Amygdala (tissue), 56 donors: ENCODE measurements at places on chromosomes 11 and 22.

DNA sequence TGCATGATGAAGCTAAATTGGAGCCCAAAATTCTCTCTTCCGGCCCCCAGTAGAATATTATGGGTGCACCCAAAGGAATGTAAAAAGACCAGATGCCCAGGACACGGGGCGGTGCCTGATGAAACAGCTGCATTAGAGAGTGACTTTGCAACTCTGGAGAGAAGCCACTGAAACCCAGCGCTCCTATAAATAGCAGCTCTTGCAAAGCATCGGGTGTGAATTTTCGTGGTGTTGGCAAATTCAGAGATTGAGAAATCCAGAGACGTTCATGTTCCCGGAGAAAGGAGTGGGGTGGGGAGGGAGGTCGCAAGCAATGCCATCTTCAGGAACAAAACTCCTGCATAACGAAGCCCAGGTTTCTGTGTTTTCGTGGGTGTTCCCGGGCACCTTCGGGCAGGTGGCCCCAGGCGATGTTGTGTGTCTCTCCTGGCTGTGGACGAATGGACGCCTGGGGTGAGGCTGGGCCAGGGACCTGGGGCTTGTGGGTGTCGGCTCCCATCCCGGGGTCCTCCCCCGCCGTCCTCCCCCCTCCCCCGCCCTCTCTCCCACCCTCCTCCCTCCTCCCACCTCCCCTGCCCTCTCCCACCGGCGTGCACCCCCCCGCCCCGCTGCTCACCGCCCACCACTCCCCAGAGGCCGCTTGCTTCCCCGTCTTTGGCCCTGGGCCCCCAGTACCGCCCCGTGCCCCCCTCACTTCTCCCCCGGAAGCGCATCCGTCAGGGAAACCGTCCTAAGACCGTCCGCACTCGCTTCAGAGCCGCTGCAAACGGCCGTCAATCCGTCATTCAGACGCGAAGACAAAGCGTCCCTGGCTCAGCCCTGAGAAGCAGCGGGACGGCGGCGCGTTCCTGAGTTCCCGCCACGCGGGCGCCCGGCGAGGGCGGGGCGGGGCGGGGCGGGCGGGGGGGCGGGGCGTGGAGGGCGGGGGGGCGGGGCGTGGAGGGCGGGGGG, 26.7 kb upstream of the TOLLIP start:
- DNase-seq, result no peak

- DNase-seq, result no peak
Measured at GRCh38 chr11:93832780-93833179, 17.6 kb downstream of the VSTM5 start.

- no peak for DNase-seq
Measured at GRCh38 chr11:17333799-17334586, 17.6 kb upstream of the NCR3LG1 start.

- DNase-seq, result no peak
Measured at GRCh38 chr11:61709572-61709971, 29.4 kb downstream of the DAGLA start.

DNA sequence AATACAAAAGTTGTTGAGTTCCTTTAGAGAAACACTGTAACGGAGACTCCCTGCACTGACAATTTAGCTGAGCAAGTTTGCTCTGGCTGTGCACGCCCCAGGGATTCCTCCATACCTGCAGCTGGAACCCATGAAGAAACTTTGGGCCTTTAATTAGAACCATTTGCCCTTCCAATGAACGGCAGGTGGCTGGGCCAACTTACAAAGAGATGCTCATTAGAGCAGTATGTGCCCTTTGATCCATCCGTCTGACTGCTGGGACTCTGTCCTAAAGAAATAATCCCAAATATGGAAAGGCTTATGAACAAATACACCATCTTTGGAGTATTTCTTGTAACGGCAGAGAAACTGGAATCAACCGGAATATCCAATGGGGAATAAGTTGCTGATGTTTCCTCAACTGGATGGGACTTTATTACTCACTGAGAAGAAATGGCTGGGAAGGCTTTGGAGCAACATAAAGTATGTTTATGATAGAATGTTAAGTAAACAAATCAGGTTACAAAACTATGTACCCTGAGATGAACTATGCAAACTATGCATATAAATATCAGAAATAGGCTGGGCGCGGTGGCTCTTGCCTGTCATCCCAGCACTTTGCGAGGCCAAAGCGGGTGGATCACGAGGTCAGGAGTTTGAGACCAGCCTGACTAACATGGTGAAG, 24.4 kb upstream of the FBLN1 start:
- no peak for DNase-seq

GRCh38 chr11:72238040-72238450, 5.9 kb downstream of the PHOX2A start:
- DNase-seq, result no peak

GRCh38 chr11:89490981-89491690, at the start of gene NOX4:
Gene NOX4 (minus strand): TSS chr11:89491375. CDS start chr11:89491246, 129 bp downstream.
- peak; percentile 19 for DNase-seq

GRCh38 chr22:19959043-19959586, 17.5 kb upstream of the TXNRD2 start:
- no peak for DNase-seq

DNA sequence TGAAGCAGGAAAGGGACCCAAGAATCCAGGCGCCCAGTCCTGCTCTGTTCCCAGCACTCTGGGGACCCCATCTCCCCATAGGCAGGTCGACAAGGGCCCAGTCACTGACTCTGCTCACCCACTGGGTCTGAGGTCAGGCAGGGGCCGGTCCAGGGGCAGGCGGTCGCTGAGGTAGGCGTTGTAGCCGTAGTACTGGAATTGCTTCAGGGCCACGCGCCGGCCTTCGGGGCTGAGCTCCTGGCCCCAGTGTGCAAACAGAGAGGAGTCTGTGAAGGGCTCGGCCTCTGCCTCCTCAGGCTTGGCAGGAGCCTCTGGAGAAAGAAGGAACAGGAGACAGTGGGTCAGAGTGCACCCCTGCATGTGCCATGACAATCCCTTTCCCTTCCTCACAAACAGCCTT, 95.6 kb upstream of the CSNK2A3 start:
- no peak for DNase-seq

DNA sequence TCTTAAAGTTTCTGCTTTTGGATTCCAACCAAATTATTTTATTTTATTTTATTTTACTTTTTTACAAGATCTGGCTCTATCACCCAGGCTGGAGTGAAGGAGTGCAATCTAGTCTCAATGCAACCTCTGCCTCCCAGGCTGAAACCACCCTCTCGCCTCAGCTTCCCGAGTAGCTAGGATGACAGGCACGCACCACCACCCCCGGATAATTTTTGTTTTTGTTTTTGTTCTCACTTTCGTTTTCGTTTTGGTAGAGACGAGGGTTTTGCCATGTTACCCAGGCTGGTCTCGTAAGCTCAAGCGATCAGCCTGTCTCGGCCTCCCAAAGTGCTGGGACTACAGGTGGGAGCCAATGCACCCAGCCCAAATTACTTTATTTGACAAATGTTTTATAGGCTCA, 219.8 kb downstream of the ETS1 start:
- DNase-seq, result no peak

GRCh38 chr11:120773501-120774031, 250.3 kb upstream of the TBCEL start:
- no peak for DNase-seq

- no peak for DNase-seq
Measured at GRCh38 chr11:105705786-105706530, 96.1 kb downstream of the GRIA4 start.

DNA sequence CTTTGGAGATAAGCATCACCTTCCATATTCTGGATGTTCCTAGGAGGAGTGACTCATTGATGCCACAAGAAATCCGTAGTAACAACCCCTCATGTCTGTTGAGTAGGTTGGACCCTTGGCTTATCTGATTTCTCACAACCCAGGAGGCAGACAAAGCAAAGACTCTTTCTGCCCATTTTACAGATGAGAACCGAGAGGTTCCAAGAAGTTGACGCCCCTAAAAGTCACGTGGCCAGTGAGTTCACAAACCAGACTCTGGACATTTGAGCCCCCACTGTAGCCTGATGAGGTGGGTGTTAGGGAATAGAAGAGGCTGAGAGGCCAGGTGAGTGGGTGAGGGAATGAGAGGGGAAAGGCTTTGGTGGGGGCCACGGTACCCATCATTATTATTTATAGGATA, 70.3 kb downstream of the TSPAN18 start:
- DNase-seq, result no peak

DNA sequence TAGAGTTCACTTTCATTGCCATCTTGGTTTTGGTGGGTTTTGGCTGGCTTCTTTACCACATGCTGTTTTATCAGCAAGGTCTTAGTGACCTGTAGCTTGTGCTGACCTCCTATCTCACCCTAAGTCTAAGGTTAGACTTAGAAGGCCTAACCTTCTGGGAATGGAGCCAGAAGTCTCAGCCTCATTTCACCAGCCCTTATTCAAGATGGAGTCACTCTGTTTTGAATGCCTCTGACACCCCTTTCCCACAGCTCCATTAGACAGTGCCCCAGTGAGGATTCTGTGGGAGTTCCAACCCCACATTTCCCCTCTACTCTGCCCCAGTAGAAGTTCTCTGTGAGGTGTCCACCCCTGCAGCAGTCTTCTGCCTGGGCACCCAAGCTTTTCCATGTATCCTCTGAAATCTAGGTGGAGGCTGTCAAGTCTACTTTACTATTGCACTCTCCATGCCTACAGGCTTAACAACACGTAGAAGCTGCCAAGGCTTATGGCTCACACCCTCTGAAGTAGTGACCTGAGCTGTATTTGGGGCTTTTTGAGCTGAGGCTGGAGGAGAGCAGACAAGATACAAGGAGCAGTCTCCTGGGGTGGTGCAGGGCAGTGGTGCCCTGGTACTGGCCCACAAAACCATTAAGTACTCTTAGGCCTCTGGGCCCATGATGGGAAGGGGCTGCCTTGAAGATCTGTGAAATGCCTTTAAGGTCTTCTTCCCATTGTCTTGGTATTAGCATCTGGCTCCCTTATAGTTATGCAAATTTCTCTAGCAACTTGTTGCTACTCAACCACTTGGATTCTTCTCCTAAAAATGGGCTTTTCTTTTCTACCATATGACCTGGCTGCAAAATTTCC, 65.9 kb upstream of the SC5D start:
- DNase-seq, result no peak

GRCh38 chr11:78192911-78193351, 4.2 kb downstream of the USP35 start:
- DNase-seq, result no peak

DNA sequence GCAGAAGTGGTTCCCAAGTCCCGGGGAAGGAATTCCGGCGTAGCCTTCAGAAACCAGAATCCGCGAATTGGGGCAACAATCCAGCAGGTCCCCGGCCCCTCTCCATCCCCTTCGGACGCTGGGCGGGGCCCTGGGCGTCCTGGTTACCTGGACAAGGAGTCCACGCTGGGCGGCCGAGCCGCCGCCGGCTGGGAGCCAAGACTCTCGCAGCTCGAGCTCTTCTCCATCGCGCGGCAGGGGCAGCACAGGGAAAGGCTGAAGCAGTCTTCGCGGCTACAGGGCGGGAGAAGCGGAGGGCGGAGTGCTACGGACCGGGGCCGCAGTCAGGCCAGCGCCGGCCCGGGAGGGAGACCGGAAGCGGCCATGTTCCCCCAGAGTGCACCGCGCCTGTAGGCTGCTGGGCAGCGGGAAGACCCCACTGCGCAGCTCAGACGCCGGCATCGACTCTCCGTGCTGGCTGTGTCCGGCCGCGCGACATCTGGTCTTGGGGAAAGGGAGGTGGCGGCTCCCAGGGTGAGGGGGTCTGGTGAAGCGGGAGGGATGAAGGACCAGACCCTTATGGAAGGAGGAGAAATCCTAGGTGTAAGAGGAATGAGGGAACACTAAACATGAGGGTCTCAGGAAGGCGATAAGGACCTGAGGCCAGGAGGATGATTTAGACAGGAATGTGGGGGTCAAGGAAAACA, at the start of gene MTMR2:
TSS of gene MTMR2 (minus strand) at position 380 of the 686 bp plus-strand sequence. CDS start at position 227, 153 bp downstream.
- peak; percentile 70 for DNase-seq

DNA sequence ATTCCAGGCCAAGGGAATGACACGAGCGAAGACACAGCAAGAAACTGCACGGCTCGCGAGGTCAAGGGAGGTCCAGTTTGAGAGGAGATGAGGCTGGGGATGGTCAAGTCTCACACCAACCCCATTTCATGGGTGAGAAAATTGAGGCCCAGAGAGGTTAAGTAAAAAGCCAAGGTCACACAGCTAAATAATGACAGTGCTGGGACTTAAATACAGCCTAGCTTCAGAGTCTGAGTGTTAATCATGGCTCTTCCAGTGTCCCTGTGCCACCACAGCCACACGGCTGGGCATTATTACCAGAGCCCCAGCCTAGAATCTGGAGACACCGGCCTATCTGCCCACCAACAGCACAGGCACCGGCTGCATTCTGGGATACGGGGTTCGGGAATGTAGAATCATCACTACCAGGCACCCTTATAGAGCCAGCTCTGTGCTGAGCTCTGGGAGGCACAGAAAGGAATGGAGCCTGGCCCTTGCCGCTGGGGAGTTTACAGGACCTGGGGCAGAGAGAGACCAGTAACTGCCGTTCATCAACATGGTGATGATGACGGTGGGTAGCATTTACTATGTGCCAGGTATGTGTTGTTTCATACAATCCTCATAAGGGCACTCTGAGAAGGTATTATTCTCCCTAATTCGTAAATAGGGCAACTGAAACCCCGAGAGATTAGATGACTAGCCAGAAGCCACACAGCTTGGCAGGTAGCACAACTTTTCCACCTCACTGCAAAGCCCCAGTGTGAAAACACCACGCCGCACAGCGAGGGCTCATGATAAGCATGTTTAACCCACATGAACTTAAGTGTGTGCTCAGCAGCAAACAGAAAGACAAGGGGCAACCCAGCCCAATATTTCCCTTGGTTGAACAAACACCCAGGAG, 51.8 kb downstream of the CD6 start:
- no peak for DNase-seq

- no peak for DNase-seq
Measured at GRCh38 chr11:132475026-132475425, 1057.3 kb downstream of the OPCML start.

GRCh38 chr11:9362393-9362863, 22.0 kb upstream of the IPO7 start:
- no peak for DNase-seq

DNA sequence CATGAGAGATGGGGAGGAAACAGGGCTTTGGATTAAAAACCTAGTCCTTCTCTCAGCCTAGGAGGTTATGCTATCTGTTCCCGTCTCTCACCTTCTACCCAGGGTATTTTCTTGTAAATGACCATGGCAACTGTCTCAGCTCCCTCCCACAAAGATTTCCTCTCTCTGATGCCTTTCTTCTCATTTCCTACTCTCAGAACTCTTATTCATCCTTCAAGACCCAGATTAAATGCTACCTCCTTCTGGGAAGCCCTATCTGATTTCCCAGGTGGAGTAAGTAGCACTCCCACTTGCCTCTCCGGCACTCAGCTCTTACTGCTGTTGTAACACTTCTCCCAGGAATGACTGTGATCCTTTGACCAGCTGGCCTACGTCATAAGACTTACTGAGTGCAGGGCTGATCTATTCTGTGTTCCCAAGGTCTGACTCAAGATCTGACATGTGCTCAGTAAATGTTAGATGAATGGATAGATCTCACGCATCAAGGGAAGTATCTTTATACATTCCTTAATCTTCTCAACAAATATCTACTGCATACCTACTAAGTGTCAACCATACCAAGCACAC, 175.0 kb downstream of the TENM4 start:
- DNase-seq, result no peak

- no peak for DNase-seq
Measured at GRCh38 chr11:61922539-61922938, 5.2 kb upstream of the RAB3IL1 start.
